ENCODE measurements at places on chromosomes 13 and 19.

GRCh38 chr19:45953676-45954075, 20.0 kb downstream of the NOVA2 start:
- no peak for DNase-seq

DNA sequence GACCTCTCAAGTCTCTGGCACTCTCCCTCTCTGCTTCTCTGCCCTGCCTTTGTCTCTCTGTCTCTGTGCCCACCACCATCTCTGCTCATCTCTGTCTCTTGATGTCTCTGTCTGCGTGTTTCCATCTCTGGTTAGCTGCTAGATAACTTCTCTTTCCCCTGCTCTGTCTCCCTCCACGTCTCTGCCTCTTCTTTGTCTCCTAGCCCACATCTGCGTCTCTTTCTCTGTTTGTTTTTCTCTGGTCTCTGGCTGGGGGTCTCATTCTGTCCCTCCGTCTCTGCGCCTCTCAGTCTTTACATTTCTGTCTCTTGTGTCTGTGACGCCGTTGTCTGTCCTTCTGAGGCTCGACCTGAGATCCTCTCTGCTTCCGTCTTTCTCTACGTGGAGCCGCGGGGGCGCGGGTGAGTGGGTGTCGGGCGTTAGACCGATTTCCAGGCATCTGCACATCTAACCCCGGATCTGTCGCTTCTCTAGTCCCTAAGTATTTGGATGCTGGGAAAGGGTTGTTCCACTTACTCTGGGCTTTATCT, 386 bp downstream of the GIPR start:
- DNase-seq: no peak

- DNase-seq: no peak
These were observed 9.9 kb upstream of the C5AR2 start for GRCh38 chr19:47322058-47322457.

- DNase-seq: no peak
These were observed 43.9 kb downstream of the ZNF506 start for GRCh38 chr19:19777692-19778091.

GRCh38 chr19:42325896-42326771, 699 bp downstream of the MEGF8 start:
- no peak for DNase-seq
